Activated CD8-positive, alpha-beta memory T cell treated with anti-CD3 and anti-CD28 coated beads for 4 hours (primary cell): ENCODE measurements at places on chromosomes 6 and 20.

- DNase-seq: no peak
Observed at GRCh38 chr20:62230276-62230675, 8.0 kb upstream of the OSBPL2 start.

GRCh38 chr6:66628917-66629316 is 921.9 kb upstream of the EYS start:
- no peak for DNase-seq

DNA sequence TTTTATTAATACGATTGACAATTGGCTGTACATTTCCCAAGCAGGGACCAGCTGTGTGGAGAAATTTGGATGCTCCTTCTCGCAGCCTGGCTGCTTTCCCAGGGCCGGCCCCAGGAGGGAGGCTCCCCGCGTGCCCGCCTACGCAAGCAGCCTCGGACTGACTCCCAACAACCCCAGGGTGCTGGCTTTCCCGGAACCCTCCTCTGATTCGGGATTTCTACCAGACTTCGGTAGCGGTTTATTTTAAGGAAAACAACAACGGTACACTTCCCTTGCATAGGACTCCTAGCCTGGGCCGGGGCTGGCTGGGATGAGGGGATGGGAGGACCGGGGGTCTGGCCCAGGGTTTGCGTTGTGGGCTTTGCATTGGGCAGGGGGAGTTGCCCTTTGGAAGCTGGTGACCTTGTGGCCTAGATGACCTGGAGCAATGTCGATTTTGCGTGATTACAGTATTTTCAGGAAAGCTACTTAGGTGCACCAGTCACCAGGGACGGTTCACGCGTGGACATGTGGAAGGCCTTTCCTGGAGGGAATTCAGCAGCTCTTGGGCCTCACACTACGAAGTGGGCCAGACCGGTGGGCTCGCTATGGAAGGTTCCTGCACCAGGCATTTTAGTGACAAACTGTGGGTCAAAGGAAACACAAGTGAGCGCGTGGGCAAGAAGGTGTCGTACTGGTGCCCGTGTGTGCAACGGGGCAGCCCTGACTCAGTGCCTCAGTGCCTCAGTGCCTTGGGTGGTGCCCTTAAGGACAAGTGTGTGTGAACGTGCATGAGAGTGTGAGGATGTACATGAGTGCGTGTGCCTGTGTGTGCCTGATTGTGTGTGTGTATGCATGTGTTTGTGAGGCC is 20.7 kb upstream of the PHACTR3 start:
- no peak for DNase-seq

DNA sequence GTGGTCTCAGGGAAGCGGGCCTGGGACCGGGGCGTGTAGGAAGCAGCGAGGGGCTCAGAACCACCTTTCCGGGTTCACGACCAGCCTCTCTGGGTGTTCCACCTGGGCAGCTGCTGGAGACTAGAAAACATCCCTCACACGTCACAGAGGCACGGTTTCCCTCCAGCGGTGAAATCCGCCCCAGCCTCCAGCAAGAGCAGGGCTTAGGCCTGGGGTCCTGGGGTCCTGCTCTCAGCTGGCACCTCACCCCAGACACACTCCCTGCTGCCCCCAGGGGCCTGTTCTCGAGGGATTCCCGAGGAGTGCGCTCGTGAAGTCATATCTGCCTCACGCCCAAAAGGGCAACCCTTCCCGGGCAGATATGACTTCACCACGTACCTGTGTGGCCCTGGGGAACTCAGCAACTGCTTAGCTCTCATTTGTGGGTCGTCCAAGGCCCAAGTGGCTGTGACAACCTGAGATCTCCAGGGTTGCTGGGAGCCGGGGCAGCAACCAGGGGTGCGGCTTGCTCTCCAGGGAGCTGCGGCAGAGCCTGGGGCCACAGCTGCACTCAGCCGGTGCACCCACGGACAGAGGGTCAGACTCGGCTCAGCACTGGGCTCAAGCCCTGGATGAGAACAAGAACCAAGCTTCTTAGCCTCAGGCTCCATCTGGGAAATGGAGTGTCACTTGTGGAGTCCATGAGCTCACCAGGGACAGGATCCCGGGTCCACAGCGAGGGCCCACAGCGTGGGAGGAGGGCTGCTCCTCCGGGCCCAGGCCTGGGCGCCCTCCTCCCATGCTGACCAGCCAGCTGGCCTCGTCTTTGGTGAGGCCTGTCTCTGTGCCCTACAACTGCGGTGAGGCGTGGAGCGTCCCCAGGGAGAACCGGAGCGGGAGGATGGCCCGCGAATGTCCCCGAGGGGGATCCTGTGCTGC is 661 bp downstream of the FNDC11 start:
- no peak for DNase-seq
